Hematopoietic multipotent progenitor cell treated with erythropoietin and hydrocortisone succinate and interleukin-3 and kit ligand, for 15 days (in vitro differentiated cells): ENCODE measurements at places on chromosomes 1 and 21.

- no peak for DNase-seq
Measured at GRCh38 chr1:247118946-247119446, 14.8 kb upstream of the ZNF669 start.

DNA sequence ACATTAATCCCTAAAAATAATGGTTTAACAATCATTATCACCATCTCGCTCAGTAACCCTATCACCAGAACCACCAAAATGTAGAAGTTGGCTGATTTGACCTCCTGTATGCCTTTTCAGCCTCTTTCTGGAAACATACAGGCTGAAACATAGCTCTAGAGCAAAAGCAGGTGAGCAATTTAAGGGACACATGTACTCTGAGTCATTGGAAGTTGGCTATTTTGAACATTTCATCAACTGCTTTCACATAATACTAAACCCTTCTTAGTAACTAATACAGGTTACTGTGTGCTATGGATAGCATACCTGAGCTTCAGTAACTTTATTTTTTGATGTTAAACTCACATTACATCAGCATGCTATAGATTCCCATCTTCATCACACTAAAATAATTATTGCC is 19.8 kb upstream of the DDAH1 start:
- no peak for DNase-seq

GRCh38 chr1:145701306-145701862 is 5.8 kb downstream of the PDZK1 start:
- no peak for DNase-seq

- DNase-seq: no peak
Measured at GRCh38 chr1:172674831-172675613, 16.1 kb downstream of the FASLG start.

DNA sequence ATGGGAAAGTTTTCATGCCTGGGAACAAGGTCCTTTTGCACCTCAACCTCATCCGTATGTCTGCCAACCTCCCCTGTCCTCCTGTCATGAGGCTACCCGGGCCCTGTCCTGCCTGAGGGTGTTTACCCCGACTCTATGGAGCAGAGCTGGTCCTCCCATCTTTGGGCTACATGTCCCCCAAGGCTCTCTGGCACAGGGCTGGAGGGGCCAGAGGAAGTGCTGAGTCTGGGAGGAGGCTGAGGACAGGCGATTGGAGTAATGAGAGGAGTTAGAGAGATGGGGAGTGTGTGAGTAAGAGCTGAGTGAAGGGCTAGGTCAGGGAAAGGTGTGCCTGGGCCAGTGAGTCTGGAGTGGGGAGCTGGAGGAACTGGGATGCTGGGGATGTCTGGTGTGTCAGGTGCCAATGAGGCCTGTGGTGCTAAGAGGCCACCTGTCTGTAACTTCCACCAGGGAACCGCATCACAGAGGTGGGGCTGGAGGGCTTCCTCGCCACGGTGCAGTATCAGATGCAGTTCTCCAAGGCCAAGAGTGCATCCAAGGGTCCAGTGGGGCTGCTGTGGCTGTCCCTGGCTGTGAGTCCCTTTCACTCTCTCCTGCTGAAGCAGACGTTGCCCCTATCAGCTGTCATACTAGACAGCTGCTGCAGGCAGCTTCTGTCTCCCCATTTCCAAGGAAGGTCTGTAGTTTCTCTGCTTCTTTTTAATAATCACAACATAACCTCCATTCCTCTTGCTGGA is 11.7 kb downstream of the LRRC71 start:
- DNase-seq: no peak

GRCh38 chr1:65253800-65254319 is 55.5 kb upstream of the DNAJC6 start:
- no peak for DNase-seq

DNA sequence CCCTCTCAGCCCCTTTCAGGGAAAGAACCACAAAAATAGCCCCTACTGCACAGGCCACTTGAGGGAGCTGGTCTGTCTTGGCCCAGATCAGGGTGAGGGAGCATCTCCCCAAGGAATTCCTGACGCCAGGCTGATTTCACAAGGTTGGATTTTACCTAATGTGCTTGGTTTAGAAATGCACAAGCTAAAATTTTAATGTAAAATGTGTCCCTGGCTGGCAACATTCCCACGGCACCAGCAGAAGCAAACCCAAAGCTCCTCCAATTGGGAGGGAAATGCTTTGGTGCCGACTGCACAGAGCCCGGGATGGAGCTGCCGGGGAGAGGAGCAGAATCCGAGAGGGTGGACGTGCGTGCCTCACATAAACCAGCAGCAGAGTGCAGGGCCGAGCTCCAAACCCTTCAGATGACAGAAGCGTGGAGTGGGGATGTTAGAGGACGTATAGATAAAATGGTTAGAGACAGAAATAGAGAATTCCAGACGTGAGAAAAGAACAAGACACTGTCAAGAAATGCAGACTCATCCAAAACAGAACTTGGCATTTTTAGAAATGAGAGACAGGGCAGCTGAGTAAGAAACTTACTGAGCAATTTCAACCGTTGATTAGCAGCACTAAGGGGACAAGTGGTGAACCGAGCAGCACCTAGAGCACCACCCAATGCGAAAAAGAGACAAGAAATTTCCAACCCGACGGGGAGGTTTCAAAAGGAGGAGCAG is 41.6 kb upstream of the TMEM52 start:
- no peak for DNase-seq

DNA sequence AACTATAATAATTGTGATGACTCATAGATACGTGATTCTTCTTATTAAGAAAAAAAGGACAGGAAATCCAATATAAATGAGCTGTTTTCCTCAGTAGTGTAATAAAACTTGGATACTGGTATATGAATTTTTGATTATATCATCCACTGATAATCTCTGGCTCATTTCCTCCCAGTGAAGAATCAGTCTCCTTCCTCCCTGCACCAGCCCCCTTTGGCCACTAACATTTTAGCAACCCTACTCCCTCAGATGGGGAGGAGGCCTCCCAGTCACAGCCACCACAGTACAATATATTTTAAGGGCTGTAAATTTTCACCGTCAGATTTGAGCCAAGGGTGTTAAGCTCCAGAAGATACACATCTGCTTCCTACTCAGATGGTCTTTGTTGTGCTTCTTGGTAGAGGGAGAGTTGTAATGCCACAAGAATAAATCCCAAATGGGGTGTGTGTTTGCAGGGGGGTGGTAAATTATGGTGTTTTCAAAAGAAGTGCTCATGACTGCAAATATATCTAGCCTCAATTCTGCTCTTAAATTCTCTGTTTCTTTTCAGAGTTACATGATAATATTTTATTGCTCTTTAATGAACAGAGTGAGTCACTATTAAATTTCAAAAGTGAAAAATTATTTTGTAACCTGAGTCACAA is 153.5 kb downstream of the HLX start:
- DNase-seq: no peak
